Karpas-422 (cell line): ENCODE measurements at places on chromosomes 3 and 15.

GRCh38 chr3:56833022-56833421, 31.3 kb upstream of the ARHGEF3 start:
- H3K27ac ChIP-seq = no peak overlapping the region
- no peaks in the 10 kb centered on the region for H3K27me3 ChIP-seq
- no peak overlapping the region for H3K4me3 ChIP-seq
- peaks cover 4% of the 10 kb centered on the region; the same call in 1 of the 2 replicates for H3K4me1 ChIP-seq
- DNase-seq = no peak

GRCh38 chr15:76299786-76300185, 11.5 kb downstream of the ETFA start:
- DNase-seq = no peak
- no peaks in the 10 kb centered on the region for H3K27me3 ChIP-seq
- H3K4me1 ChIP-seq = peaks cover 9% of the 10 kb centered on the region
- no peak overlapping the region for H3K4me3 ChIP-seq
- no peak overlapping the region for H3K27ac ChIP-seq

GRCh38 chr3:4387210-4388204, 79.6 kb downstream of the SUMF1 start:
- no peaks in the 10 kb centered on the region for H3K4me1 ChIP-seq
- no peaks in the 10 kb centered on the region for H3K27me3 ChIP-seq
- no peak for DNase-seq
- H3K4me3 ChIP-seq = no peak overlapping the region

DNA sequence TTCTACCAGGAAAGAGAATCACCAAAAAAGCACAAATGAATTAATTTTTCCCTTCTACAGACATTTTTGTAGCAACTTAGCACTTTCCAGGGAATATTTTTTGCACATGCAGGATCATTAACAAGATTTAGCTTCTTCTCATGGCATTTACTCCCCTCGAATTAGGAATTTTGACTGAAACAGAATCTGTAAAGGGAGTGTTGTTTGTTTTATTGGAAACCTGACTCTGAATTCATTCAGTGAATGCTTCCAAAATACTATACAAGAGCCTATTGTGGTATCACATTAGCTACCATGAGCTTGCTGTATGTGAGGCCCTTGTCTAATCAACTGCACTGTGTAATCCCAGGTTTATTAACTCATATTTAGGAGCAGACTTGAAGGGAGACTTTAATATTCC, 130.4 kb upstream of the ATP10A start:
- no peak overlapping the region for H3K27ac ChIP-seq
- H3K36me3 ChIP-seq = no peaks in the 10 kb centered on the region
- H3K4me3 ChIP-seq = no peak overlapping the region
- H3K27me3 ChIP-seq = no peaks in the 10 kb centered on the region
- DNase-seq = no peak
- H3K4me1 ChIP-seq = no peaks in the 10 kb centered on the region

DNA sequence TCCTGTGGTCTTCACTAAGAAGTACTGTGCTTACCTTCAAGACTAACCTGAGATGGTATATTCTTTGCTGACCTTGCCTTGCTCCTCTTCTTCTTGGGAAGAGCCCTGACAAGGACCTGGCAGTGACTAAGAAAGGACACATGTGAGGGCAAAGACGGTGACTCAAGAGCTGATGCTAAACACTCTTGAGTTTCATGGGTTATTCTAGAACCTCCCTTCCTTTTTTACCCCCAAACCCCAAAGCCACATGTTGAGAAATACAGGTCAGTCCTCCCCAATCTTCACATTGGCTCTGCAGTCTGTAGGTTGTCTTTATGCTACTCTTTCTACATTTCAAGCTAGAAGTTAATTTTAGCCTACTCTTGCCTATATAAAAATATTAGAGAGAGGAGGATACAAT, 200.6 kb downstream of the SEMA6D start:
- no peaks in the 10 kb centered on the region for H3K36me3 ChIP-seq
- H3K4me1 ChIP-seq = no peaks in the 10 kb centered on the region
- no peak overlapping the region for H3K27ac ChIP-seq
- no peak for DNase-seq
- no peak overlapping the region for H3K4me3 ChIP-seq
- no peaks in the 10 kb centered on the region for H3K27me3 ChIP-seq

DNA sequence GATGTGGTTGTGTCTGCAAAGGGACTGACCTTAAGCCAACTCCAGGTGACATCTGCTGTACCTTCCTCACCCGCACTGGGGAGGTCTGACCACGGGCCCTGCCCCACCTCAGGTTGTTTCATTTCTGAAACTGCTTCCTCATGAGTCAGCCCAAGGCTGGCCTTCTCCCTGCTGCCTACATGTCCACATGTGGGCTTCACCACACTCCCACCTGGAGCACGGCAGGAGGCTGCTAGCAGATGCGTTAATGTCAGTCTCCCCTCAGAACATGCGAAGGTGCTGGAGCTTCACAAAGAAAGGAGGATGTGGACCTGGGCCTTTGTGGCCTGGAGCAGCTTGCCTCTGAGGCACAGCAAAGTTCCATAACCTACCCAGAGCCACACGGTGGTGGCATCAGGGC, 69.4 kb upstream of the PLXNA1 start:
- H3K36me3 ChIP-seq = no peaks in the 10 kb centered on the region
- H3K27me3 ChIP-seq = no peaks in the 10 kb centered on the region
- no peak for DNase-seq
- no peaks in the 10 kb centered on the region for H3K4me1 ChIP-seq

DNA sequence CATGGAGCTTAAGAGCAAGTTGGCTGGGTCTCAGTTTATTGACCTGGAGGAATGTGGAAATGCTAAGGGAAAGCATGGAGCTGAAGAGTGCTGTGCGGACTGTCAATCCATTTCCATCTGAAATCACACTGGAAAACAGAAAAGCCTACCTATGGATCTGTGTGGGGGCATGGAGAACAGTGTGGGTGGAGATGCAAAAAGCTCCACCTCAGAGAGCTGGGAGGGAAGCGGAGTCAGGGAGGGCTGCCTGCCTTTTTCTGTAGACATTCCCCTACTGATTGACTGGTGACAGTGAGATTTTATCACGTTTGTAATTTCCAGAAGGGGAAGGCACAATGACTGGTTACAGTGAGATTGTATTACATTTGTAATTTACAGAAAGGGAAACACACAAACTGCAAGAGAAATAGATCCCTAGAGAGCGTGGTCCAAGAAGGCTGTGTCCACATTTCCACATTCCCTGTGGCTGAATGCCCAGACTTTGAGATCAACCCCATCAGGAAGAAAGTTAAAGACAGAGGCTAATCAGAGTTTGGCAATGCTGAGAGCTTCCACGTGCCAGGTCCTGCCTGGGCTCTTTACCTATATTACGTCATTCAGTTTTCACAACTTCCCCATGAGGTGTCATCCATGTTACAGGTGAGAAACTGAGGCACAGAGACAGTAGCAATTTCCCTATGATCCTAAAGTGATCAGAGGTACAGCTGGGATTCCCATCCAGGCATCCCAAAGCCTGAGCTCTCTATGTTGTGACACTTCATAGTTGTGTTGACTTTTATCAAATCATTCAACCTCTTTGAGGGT, 67.7 kb upstream of the NSMCE3 start:
- no peak overlapping the region for H3K27ac ChIP-seq
- H3K4me3 ChIP-seq = no peak overlapping the region
- H3K4me1 ChIP-seq = no peaks in the 10 kb centered on the region
- H3K27me3 ChIP-seq = no peaks in the 10 kb centered on the region
- no peak for DNase-seq
- no peaks in the 10 kb centered on the region for H3K36me3 ChIP-seq

DNA sequence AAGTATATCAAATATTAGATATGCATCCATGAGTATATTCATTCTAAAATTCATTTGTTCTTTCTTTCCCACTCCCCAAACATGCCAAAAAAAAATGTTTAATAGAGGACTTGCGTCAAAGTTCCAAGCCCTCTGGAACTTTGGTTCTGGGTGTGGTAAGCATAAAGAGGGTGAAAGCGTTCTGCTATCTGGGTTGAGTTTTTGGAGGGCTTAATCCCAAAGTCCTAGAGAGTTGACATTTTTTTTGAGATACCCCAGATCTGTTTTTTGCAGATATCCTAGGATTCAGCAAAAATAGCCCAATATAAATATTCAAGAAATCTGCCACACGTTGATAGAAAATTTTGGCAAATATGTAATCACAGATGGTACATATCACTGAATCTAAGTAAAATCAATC, 424.3 kb upstream of the CBLB start:
- H3K36me3 ChIP-seq = no peaks in the 10 kb centered on the region
- no peaks in the 10 kb centered on the region for H3K27me3 ChIP-seq
- H3K4me1 ChIP-seq = no peaks in the 10 kb centered on the region
- no peak overlapping the region for H3K4me3 ChIP-seq
- no peak for DNase-seq
- H3K27ac ChIP-seq = no peak overlapping the region

DNA sequence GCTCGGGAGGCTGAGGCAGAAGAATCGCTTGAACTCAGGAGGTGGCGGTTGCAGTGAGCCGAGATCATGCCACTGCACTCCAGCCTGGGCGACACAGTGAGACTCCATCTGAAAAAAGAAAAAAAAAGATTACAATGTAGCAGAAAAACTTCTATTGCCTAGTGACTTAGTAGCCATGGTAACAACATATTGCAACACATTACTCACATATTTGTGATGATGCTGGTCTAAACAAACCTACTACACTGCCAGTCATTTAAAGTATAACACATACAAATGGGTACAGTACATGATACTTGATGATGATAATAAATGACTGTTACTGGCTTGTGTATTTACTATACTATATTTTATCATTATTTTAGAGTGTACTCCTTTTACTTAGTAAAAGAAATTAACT, 125.6 kb downstream of the PLOD2 start:
- H3K4me1 ChIP-seq = no peaks in the 10 kb centered on the region
- no peaks in the 10 kb centered on the region for H3K27me3 ChIP-seq
- no peak overlapping the region for H3K4me3 ChIP-seq
- no peaks in the 10 kb centered on the region for H3K36me3 ChIP-seq
- no peak overlapping the region for H3K27ac ChIP-seq
- DNase-seq = no peak
